ENCODE measurements at places on chromosomes 5 and 9.

GRCh38 chr5:59423021-59423420, 470.5 kb downstream of the PDE4D start:
- no peak for DNase-seq

DNA sequence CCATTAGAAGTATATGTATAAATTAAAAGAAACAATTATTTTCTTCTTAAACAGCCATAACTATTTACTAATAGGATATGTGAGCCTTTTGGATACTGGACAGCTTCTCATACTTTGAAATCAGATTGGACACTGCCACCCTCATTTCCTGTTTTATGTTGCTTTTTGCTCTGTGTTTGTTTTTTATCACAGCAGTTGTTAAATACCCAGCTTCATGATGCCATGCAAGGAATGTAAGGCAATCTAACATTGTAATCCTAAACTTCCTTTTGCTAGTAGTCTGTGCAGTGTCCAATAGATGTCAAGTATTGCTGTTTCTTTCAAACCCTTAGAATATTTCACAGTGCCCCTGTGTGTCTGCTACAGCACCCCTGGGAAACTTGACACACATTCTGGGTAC, 56.2 kb downstream of the CNTLN start:
- no peak for DNase-seq

GRCh38 chr5:145027286-145027685, 807.9 kb downstream of the PRELID2 start:
- no peak for DNase-seq

DNA sequence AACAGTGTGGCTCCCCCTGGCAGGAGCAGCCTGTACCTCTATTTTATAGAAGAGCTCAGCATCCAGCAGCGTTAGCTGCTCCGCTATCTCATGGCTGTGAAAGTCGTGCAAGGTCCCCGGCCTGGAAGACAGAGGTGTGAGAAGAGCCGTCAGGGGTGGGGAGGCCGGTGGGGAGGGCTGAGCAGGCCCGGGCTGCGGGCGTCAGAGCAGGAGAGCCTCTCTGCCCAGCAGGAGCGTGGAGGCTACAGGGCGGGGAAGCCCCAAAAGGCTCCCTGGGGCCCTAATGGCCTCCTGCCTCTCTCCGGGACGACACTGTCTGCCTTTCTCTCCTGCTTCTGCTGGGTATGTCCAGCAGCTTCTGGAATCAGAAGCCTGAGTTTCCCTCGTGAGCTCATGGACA, 42.6 kb downstream of the PRRT1B start:
- DNase-seq = no peak

DNA sequence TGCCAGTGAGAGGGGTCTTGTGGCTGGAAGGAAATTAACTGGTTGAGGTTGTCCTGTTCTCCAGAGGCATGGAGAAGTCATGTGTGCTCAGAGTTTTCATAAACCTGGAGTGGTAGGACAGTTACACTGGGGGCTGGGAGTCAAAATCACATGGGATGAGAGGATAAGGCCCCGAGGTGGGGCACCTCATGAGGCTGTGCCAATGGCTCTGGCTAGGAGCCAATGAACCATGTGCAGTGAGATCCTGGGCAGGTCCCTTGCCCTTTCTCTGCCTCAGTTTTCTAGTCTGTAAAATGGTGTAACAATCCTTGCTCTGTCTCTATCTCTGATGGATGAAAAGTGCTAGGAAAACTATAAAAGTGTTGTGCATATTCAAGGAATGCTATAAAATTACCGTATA, 7.0 kb upstream of the SYNPO start:
- DNase-seq = no peak

GRCh38 chr5:1594357-1595106, 70.8 kb upstream of the LPCAT1 start:
- DNase-seq = peak; percentile 91

DNA sequence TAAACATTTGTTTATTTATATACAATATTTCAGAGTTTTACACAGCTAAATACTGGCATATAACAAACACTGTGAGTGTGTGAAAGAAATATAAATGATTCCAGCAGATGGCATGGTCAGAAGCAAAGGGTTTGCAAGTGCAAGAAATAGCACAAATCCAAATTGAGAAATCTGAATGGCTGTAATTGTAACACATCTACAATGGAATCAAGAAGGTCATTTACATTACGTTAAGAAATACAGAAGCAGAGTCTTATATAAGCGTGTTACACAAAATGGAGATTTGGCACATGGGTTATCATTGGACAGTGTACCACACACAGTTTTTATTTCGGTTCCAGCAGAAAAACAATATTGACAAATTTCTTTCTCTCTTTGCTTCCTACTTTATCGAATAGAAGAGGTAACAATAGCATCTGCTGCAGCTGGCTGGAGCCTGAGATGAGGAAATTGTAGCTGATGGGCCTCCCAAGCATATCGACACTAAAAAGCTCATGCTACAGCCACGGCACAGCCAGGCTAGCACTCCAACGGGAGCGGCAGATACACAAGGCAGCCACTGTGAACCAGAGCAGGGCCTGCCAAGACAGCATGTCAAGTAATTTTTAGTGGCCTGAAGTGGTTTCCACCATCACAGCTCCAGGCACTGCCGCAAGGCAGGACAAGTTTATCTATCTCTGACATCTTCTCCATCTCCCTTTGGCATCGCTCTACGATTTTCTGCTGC, 564.6 kb upstream of the DMAC1 start:
- DNase-seq = no peak

DNA sequence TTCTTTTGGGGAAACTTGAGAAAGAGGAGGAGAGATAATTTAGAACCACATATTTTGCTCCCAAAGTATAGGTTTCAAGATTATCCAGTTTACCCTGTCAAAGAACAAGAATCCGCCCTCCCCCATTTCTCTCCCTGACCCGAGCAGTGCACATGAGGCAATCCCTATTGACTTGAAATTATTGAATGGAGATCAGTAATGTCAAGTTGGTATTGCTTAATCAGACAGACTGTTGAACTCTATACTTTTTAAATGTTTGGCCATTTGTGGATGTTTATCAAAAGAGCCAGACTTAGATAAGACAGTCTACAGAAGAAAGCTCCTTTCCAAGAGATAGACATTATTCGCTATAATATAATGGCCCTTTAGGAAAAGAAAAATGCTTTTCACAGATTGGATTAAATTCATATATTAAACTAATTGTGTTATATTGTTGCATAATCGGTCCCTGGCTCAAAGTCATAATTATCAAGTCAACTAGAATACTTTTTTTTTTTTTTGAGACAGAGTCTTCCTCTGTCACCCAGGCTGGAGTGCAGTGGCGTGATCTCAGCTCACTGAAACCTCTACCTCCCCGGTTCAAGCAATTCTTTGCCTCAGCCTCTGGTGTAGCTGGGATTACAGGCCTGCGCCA, 5.3 kb downstream of the SLC25A25 start:
- no peak for DNase-seq

DNA sequence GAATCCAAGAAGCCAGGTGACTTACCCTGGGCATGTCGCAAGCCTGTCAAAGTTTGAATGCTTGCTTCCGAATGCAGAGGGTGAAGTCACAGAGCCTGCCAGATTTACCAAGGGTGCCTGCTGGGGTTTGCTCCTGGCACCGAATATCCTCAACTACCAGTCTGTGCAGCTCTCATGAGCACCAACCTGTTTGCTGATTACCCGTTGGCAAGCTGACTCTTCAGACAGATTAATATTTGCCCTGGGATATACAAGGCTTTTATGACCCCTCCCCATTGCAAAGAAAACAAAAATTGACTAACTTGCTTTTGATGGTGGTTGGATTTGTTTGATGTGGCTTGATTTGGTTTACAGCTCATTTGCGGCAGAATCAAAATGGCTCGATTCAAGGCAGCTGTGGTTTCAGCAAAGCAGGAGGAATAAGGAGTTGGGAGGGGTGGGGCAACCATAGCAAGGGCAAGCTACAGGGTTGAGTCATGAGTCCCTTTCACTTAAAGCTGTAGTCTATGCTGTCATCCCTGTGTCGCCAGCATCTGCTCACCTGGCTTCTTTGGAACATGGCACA, 82.3 kb upstream of the AGXT2 start:
- DNase-seq = no peak

DNA sequence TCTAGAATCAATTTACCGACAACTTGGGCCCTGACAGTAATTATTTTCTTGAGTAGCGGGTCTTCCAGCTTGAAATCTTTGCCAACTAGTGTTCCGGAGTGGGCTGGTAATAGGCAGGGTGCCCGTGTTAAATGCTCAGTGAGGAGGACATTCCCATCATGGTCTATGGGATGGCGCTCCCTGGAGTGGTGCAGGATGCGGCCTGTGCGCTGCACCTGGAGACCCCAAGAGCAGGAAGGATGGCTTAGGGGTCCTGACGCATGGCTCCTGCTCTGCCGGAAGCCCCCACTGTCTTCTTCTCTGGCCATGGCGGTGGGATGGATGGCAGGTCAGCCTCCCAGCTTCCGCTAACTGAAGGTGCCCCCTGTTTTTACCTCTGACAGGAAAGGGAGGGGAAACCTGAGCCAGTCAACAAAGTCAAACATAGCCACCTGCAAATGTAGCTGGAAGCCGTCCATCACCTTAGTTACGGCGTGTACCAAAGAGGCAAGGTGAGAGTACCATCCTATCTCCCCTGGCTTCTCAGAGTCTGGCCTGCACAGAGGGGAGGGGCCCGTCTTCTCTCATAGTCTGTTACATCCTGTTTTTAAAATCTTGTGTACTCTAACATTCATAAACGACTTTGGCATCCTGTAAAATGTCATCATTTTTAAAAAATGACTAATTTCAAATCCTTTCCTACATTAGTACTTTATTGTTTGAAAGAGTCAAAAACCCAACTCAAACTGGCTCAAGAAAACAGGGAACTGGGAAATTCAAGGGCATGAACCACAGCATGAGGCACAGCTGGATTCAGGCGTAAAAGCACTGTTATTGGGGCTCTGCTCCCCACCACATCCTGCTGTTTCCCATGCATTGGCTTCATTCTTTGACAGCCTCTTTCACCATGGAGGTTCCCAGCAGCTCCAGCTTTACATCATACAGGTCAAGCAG, 28.5 kb upstream of the UNC5A start:
- no peak for DNase-seq

- no peak for DNase-seq
Measured at GRCh38 chr5:112967520-112968083, 9.0 kb upstream of the DCP2 start.

- DNase-seq = no peak
Measured at GRCh38 chr5:151591144-151591819, at the start of gene FAT2. FAT2 (minus strand) TSS chr5:151591331; CDS start chr5:151568931, 22,400 bp downstream.

DNA sequence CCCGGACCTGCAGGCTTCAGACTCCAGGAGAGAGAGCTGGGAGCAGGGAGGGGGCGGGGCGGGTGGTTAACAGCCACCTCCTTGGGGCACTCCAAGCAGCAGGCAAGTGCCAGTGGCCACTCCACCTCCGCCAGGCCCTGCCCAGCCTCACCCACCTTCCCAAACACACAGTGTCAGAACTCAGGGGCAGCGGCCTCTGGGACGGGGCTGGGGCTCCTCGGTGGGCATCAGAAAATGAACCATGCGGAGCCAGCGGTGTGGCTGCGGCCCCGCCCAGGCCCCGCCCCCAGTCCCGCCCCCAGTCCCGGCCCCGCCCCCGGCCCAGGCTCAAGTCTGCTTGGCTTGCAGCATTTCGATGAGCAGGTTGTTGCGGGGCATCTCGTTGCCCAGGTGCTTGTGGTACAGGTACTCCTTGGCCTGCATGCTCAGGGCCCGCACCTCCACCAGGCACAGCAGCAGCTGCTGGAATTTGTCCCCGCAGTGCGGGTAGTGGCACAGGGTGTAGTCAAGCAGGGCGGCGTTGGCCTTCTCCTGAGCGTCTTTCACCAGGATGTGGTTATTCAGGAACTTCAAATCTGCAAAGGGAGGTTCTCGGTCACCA, 24.7 kb downstream of the NR5A1 start:
- no peak for DNase-seq

DNA sequence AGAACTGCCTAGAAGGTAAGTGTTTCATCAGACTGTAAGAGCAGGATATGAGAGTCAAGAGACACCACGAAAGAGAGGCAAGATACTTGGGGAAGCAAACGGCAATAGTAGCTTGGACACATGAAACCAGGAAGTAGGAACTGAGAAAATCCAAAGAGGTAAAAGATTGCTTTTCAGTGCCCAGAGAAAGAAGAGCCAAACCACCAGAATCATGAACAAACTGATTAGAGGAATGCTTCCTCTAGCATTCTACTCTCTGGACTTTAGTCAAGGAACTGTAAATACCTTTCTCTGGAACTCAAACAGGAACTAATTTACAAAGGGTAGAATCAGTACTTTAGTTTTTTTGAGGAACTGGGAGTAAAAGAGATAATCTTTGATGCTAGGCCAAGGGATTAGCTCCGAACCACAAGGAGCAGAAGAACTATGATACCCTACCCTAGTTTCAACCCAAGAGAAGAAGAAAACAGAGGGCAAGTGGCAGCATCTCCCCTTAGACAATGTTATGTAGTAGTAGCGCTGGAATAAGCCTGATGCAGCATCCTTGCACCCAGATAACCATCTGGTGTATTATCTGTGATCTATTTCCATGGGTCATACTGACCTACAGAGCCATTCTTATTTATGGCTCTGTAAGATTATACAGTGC, 41.3 kb downstream of the EFCAB9 start:
- DNase-seq = no peak

DNA sequence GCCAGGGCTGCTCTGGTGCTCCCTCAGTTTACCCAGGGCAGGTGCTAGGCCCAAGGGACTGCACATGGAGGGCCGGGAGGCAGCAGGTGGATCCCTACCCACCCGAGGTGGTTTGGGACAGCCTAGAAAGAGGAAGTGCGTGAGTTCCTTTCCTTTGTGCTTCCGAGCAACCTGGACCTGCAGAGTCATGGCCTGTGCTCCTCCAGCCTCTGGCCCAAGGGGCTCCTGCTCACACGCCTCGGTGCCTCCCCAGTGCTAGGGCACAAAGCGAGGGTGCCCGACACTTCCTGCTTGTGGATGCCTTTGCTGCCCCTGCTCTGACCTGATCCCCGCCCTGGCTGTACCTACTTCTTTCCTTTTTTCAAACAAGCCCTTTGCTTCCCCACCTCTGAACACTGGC, 79.3 kb downstream of the RXRA start:
- no peak for DNase-seq

- no peak for DNase-seq
Measured at GRCh38 chr9:85743275-85744128, 1.7 kb upstream of the AGTPBP1 start.

GRCh38 chr5:32217886-32218396, 43.8 kb upstream of the GOLPH3 start:
- no peak for DNase-seq

DNA sequence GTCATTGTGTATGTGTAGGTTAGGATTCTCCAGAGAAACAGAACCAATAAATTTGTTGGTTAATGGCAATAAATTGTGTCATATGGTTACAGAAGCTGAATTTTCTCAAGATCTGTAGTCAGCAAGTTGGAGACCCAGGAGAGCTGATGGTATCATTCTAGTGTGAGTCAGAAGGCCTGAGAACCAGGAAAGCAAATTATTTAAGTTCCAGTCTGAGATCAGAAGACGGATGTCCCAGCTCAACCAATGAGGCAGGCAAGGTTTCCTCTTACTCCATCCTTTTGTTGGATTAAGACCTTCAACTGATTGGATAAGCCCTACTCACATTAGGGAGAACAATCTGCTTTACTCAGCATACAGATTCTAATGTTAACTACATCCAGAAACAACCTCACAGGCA, 656.3 kb downstream of the ANXA1 start:
- no peak for DNase-seq

GRCh38 chr9:89799766-89800165, 195.0 kb downstream of the GADD45G start:
- DNase-seq = no peak
